DMS53 (cell line): ENCODE measurements at places on chromosomes 12 and 14.

DNA sequence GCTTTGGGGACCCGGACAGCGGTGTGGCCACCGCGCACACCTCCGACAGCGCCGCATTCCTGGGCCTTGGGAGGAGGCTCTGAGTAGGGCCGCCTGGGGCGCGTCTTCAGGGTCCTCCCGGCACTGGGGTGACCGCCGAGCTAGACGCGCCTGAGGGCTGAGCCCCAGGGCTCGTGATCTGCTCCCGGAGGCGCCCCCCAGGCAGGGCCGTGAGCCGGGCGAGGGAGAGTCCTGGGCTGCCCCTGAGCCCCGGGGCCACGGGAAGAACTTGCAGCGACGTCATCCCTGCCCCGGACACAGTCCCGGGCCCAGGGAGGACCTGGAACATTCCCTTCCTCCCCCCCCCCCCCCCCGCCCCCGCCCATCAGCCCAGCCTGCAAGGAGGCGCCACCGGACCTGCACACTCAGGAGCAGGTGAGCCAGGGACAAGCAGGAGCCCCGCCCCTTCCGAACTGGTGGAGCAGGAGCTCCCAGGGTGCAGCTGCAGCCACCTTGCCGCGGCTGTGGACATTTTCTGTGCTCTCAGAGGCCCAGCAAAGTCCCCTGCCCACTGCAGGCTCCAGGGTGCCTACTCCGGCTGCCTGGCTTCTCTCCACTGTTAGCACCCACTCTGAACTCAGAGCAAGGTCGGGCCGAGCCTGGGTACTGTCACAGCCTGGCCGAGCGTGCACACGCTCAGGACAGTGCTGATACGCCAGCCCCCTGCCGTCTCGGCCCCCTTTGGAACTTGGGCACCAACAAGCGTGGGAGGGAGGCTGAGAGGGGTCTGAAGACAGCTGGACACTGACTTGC is 50.7 kb downstream of the A2M start:
- DNase-seq = peak; percentile 99

DNA sequence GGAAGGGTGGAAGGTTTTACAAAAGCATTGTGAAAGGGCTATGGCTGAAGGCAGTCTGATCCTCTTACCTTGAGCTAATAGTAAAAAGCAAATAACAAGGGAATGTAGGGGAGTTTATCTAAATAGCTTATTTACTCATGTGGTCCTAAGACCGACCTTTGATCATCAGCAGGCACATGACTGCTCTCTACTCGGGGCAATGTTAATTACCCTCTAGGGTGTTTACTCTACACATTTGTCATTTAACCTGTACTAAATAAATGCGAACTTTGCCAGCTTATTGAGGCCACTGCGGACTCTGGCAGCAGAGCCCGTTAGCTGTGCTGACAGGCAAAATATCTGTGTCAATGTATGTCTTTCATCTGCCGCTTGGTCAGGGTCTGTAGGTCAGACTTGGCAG is 768.3 kb upstream of the ATXN7L3B start:
- DNase-seq = peak; percentile 69

- no peak for DNase-seq
These were observed 32.1 kb downstream of the GALNT16 start for GRCh38 chr14:69291891-69292561.

GRCh38 chr14:66539034-66539433 is 31.1 kb downstream of the GPHN start:
- DNase-seq = no peak

GRCh38 chr12:131751335-131751734 is 40.4 kb downstream of the SFSWAP start:
- DNase-seq = no peak

GRCh38 chr12:130253866-130254265 is 83.8 kb upstream of the PIWIL1 start:
- DNase-seq = peak; percentile 30

DNA sequence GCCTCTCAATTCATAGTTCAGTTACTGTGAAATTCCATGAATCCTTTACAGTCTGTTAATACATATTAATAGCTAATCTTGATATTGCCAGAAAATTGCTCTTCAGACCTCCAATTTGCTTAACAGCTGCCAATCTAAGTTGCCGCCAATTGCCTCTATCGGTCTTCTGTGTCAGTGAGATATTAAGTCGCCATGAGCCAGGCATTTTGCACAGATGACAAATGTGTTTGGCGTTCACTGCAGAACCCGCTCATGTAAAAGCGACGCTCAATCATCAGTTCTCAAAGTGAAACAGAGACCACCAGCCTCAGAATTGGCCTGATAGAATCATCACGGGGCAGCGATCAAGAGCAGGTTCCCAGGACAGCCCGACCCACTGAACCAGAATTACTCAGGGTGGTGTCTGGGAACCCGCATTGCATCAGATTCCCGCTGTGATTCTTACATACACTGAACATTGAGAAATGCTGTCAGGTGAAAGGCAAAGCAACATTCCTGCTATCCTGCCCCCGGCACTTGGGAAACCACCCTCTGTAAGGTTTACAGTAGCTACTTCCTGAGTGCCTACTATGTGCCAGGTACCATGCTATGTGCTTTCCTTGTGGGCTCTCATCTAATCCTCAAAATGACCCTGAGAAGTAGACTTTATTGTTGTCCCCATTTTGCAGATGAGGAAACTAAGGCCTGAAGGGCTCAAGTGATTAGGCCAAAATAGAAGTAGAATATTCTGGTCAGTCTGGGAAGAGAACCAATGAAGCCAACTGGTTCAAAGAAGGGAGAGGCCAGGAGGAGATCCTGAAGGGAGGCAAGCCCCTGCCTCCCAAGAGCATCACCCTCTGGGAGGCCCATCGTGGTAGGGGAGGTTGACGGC is 216.4 kb downstream of the SLC41A2 start:
- no peak for DNase-seq

DNA sequence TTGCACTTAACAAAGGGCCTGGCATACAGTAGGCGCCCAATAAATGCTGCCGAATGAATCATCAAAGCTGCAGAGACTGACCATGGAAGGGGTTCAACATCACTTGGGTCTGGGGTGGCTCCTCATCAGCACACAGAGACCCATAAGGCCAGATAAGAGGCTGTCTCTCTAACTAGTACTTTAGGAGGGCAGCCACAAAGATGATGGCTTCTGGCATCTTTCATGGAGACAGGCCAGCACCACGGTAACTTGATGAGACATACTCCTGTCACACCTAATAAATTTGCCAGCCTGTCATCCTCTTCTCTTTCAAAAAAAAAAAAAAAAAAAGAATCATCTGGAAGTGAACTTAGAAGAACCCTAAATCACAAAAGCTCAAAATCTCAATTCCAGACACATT is 3.4 kb downstream of the PRIMA1 start:
- no peak for DNase-seq

DNA sequence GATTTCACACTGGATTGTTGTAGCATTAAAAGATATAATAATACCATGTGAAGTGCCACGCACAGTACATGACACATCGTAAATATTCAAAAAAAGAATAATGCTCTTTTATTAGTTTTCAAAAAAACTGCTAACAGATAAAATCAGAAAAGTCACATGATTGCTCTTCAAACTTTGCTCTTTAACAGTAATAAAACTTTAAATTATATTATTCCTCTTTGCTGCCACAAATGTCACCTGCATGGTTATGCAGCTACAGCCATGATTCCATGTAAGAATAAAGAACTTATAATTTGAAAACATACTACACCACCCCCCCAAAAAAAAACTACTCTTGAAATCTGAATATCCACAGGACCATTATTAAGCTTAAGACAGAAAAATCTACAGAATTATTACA is 90.0 kb downstream of the SLC2A13 start:
- DNase-seq = no peak

DNA sequence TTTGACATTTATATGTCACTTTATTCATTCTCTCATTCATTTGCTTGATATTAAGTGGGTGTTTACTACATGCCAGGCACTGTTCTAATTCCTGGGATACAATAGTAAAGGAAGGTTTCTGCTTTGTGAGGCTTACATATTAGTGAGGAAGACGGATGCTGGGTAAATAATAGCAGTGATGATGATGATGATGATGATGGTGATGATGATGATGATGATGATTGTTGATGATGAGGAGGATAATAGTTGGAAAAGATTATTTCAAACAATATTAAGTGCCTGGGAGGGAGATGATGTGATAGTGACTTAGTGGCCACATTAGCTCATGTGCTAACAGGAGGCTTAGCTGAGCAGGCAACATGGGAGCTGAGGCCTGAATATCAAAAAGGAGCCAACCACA is 19.3 kb upstream of the TMEM233 start:
- no peak for DNase-seq

DNA sequence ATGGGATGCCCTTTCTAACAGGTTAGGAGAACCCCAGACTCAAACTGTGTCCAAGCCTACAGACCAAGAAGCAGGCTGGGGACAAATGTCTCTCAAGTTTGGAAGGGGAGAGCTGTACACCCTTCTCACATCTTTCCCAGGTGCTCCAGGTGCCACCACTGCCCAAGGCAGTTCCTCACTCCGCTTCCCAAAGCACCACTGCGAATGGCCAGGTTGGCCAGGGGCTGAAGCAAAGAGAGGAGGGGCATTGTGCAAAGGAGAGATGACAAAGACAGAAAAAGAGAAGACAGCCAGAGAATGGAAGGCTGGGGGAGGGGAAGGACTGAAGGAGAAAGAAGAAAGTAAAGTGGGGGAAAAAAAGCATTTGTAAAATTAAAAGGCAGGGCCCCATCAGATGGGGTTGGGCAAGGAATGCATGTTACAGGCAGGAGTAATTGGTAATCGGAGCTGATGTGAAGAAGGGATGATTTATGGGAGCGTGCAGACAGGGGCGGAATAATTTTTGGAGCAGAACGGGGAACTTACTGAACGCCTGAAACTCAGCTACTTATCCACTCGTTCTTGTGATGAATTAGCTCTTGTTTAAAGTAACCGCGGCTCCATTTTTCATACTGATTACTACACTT is 165.8 kb downstream of the ESRRB start:
- DNase-seq = no peak

GRCh38 chr12:52612431-52613383 is 5.7 kb downstream of the KRT73 start:
- no peak for DNase-seq

GRCh38 chr12:108531929-108532848 is 17.1 kb downstream of the FICD start:
- DNase-seq = no peak

GRCh38 chr12:114747012-114747858 is 63.3 kb upstream of the TBX3 start:
- no peak for DNase-seq

DNA sequence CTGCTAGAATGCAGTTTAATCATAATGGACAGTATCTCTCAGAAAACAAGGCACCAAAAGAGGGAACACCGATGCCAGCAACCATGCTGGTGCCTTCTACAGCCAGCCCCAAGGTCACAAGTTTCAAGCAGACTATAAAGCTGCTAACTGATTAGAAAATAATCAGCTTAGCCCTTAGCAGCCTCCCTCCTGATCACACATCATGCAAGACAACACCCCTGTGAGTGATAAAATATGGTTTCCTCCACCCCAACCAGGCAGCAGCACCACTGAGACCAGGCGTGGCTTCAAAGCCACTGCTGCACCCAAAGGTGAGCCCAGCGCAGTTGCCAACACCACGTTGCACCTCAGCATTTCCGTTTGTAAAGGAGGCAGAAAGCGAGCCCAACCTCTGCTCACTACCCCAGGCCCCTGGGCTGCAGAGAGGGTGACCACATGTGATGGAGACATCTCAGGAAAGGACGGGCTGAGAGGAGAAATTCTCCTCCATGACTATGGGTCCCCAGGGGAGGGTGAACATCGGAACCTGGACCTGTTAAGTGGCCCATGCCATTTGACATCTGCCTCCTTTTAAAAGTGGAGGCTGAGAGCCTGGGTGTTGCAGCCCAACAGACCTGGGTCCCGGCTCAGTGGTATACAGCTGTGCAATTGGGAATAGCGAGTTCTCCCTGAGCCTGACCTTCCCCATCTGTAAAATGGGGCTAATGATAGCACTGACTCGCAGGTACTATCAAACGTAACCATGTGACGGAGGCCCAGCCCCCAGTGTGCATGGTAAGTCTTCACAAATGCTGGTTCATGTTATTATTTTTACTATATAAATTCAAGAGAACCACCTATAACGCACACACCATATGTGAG is 11.5 kb downstream of the ZFP36L1 start:
- no peak for DNase-seq

DNA sequence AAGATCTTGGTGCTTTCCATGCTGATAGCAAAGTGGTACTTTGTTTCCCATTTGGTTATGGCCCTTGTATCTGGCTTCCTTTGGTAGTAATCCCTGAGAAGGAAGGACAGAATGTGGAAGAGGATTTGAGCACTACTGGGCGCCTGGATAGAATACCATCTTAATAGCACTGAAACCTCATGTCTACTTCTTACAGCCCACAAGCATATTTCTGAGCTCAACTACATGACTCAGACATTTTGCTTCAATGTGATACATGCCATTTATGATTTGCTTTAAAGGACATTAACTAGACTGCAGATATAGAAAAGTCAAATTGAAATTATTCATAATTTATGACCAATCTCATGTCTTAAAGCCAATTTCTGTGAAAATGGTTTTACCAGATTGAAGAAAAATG is 80.4 kb downstream of the LIN7A start:
- DNase-seq = no peak

- no peak for DNase-seq
These were observed 23.8 kb downstream of the ACTN1 start for GRCh38 chr14:68955164-68955850.

DNA sequence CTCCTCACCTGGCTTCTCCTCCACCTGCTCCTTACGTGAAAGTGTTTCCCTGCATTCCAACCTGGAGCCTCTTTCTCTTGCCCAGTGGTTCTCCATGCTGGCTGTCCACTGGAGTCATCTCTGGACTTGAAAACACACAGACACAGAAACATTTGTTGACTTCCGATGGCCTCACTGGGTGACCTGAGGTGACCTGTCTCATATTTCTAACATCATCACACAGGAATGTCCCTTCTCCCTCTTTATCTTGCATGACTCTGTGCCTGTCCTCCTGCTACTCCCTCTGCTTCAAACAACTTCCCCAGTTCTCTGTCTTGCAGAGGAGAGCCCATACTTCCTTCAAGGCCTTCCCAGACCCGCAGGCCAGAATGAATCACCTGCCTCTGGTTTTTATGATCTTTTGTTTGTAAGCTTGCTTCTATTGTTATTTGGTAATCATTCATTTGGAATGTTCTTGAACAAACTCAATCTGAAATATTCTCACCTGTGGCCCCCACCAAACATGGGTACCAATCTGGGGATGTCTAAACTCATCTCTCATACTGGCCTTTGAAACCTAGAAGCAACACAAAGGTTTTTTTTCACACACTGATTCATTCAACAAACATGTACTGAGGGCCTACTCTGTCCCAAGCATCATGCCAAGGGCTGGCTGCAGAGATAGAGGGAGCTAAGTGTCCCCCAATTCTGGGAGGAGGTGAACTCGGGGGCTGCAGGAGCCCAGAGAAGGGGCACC is 9.7 kb upstream of the RIN3 start:
- peak; percentile 68 for DNase-seq

DNA sequence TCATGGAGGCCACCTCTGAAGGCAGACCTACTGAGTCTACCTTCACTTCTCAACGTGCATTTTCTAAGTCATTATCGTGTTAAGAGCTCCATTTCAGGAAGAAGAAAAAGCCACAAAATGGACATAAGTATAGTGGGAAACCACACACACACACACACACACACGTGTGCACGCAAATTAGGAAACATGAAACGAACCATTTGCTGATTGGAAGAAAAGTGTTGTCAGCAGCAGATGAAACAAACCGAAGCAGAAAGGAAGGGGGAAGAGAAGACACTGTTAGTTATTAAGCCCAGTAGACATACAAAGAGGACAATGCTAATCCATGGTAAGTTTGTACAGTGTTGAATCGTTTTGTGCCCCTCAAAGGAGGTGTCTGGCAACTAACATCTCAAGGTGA is 9.9 kb upstream of the VPS33A start:
- DNase-seq = no peak

GRCh38 chr12:32198555-32198954 is 91.9 kb downstream of the BICD1 start:
- no peak for DNase-seq
